ENCODE measurements at places on chromosomes 13 and 19. TPM values are rescaled to one million over a fixed set of nuclear protein-coding genes. Genes with fewer than 3 reads are reported as not detected.

DNA sequence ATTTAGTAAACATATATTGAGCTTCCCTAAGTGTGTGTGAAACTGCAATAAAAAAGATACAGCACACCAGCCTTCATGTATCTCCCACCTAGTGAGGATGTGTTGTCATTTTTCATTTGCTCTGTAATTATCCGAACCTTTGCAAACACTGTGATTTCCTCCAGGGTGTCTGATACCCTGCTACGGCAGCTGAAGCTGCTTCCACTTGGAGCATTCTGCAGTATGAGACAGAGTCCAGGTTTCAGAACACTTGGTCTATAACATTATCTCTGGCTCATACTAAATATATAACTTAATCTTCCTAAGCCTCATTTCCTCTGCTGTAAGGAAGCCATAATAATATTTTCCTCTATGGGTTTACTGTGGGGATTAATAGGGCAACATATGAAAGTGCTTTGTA, 1338.1 kb upstream of the SLC10A2 start:
- DNase-seq = no peak

SCEL gene
- not detected for total RNA-seq

DNA sequence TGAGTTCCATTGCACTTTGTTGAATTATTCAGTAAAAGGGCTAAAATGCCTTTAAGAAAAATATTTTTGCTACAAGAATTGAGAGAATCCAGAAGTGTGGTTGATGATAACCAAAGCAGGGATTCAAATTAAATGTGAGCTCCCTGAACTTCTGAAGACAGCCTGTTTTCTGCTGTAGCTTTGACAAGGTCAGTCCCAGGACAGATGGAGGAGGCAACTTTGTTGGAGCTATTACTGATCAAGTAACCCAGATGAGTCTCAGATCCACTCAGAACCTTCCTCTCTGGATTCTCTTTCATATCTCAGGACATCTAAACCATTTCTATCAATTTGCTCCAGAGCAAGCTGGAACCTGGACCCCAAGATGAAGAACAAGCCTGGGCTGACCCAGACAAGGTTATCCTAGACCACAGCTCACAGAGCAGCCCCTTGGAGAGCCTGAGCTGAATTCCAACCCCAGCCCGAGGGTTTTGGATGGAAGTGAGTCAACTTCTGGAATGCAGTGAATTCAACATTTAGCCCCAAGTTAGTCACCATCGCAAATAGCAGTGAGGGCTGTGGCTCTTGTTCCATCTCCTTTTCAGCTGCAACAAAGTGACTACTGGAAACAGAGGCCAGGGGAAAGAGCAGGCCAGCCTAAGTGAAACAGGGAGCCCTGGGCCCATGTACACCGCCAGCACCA, 137.8 kb upstream of the TSC22D1 start:
- DNase-seq = peak; percentile 85

ANGPTL4 gene
- 46.7 TPM for total RNA-seq

DNA sequence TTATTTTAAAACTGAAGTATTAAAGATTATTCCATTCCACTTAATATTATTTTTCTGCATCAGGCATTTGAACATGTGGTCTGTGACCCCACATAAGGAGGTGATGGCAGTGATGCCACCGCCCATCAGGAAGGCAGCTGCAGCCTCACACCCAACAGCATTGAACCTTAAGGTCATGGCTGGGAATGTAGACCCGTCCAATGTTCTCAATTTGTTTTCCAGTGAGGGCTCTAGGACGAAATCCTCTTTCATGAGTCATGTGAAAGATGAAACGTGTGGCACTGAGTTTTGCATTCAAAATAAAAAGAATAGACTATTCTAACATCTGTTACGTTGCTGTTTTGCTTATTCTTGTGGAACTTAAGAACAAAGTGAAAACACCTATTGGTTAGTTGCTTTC, 74.5 kb upstream of the ANKRD10 start:
- no peak for DNase-seq

SIGLECL1 gene
- total RNA-seq = not detected

DNA sequence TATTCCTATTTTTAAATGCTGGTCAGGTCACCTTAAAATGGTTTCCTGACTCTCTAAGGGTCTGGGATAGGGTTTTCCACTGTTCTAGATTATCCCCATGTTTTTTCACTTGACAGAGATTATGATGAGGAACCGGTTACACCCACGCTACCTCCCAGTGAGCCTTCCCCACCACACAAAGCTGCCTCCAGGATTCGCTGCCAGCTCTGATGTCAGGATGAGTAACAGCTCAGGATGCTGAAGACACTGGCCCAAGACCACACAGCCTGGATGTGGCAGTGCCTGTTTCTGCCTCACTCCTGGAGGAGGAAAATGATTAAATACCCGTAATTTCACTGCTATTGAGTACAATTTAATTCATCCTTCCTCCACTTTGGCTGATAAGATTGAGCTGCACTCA, 22.9 kb downstream of the ZNF114 start:
- DNase-seq = peak; percentile 95

LILRB2 gene
- total RNA-seq = not detected

DNA sequence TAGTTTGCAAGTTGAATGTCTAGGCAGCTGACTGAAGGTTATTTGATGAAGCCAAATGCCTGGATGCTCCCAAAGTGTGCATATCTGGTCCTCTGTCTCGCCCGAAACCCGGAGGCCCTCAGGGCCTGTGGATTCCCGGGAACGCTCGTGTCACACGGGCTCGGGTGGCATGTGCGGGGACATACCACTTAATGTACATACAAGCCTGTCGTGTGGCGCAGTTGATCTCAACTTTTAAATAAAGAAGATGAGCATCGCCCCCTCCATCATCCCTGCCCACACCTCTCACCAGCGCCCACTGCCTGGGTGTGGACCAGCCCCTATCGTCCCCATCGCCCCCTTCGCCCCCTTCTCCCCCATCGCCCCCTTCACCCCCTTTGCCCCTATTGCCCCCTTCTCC, 33.9 kb downstream of the ATP11A start:
- DNase-seq = no peak

TMEM238 gene
- total RNA-seq = 3.5 TPM

COX6B2 gene
- not detected for total RNA-seq

DNA sequence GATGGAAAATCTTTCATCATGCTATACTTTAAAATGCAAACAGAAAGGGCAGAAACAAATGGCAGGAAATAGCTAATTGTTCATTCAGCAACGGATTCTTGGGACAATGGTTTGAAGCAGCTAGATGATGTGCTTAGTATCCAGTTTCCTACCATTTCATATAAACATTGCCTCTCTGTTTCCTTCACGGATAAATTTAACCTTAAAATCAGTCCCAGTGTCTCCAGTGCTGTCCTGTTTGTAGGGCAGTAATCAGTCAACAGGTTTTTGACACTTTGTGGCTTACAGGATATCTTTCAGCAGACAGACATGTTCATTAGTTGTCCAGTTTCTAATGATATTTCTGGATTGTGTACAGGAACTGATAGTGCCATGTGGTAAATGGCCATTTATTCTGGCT, 24.7 kb upstream of the RB1 start:
- no peak for DNase-seq

GRCh38 chr13:59547950-59548349, 615.8 kb downstream of the DIAPH3 start:
- DNase-seq = no peak

EMC10 gene
- total RNA-seq = 127 TPM

IGSF23 gene
- total RNA-seq = not detected

DNA sequence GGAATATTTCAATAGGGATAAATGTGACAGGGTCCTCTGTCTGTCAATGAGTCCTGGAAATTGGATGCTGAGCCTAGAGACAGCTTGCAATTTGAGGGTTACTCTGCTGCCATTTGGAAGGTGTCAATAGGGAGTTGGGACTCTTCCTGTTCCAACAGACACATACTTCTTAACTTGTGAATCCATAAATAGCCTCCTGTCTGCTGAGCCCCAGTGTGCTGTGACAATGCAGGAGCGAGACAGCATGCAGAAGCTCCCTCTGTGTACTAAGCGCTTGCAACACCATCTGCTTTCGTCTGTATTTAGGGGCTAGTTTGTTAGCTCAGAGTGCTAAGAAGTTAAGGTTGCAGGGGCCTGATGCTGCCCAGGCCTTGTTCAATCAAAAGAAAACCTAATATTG, 58.5 kb upstream of the GPR12 start:
- DNase-seq = no peak

- no peak for DNase-seq
These were observed 25.9 kb downstream of the RCN3 start for GRCh38 chr19:49553451-49554271.

TNNT1 gene
- 1.7 TPM for total RNA-seq

- no peak for DNase-seq
These were observed 20.9 kb downstream of the KLHL26 start for GRCh38 chr19:18657590-18658365.

APC2 gene
- 0.59 TPM for total RNA-seq

CLEC4M gene
- not detected for total RNA-seq

CEACAM16 gene
- not detected for total RNA-seq

GRCh38 chr13:85567909-85568308, 231.3 kb downstream of the SLITRK6 start:
- DNase-seq = no peak

DNA sequence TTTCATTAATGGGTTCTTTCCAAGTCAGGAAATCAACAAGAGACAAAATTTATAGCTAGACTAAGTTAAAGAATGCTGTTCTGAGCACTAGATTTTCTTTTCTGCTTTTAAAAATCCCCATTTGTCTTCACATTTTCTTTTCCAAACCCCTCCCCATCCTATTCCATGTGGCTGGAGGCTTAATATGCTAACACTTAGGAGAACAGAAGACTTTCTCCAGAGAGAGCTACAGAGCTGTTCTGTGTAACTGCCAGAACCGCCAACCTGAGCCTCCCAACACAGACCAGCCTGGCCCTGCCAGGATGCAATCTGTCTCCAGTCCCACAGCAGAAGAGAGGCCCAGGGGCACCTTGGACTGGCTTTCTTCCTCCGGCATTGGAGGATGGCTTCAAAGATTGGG, 264.1 kb downstream of the NDFIP2 start:
- no peak for DNase-seq

- no peak for DNase-seq
These were observed 10.0 kb upstream of the IGFL3 start for GRCh38 chr19:46134527-46134926.

DNA sequence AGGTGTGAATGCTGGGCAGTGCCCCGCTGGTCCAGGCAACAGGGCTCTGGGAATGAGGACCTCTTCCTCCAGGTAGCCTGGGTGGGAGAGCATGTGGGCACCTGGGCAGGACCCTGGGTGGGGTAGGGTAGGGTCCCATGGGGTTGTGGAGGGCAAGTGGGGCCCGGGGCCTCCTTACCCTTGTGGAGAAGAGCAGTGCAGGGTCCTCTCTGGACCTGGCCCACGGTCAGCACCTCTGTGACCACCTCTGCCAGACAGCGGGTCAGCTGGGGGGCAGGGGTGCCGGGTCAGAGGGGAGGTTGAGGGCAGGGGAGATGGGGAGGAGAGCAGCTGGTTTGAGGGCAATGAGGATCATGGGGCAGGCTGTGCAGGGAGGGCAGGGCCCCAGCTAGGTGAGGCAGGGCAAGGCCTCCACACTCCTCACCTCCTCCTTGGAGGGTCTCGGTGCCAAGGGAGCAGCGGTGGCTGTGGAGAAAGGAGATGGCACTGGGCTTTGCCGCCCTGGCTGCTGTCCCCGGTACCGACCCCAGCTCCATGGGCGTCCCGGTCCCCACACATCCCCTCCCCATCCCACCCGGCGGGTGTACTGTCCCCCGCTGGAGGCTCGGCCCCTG, 491 bp downstream of the CCER2 start:
- DNase-seq = no peak

C19orf73 gene
- 4.6 TPM for total RNA-seq

- no peak for DNase-seq
These were observed 82.6 kb downstream of the PCDH9 start for GRCh38 chr13:67147342-67148133.

MYO1F gene
- not detected for total RNA-seq

DNA sequence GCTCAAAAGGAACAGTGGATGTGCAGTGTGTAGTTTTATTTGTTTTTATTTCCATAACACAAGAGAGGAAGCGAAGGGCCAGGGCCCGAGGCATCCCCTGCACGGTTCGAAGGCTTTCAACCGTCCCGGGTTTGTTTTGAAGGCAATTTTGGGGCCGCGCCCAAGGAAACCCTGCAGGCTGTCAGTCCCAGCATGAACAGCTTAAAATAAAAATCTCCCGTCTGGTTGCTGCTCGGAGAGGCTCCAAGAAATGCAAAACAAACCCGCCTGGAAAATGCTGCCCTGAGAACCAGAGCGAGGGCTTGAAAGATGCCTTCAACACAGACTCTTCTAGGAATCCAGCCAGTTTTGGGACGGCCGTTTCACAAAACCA, 16.0 kb downstream of the LSM4 start:
- DNase-seq = no peak

Measured in MG63 (cell line).